ENCODE measurements at places on chromosomes 5 and 9.

DNA sequence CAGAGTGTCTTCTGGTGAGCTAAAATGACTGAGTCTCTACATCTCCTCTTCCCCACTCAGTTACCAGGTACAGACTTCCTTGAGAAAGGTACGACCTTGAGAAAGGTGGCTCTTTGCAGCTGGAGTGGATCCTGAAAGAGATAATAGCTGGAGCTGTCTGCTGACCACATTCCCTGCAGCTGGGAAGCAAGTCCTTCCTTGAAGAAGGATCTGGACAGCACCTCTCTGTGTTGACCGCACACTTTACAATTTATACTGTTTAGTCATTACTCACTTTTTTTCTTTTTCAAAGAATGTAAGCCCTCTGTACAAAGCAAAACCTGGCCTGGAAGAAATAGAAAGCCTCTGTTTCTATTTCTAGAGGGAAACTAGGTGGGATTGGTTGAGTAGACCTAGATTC is 148.8 kb downstream of the MACIR start:
- H3K27me3 ChIP-seq, result no peaks in the 10 kb centered on the region
- no peak overlapping the region for H3K4me3 ChIP-seq
- H3K27ac ChIP-seq, result no peak overlapping the region

DNA sequence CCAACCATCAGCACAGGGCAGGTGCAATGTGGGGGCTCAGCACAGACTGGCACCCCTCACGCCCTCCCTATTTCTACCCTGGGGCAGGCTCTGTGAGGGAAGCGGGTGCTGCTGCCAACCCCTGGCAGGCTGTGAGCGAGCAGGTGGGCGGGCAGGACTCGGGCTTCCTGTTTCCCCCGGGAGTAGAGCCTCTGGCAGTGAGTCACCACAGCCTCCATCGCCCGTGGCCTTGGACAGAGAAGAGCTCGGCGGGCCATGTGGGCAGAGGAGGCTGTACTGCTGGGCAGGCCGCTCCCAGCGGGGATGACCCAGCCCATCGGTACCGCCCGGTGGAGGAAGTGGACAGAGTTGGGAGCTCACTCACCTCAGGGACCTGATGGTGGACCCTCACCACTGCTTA is 16.6 kb downstream of the KCNT1 start:
- no peak overlapping the region for H3K4me3 ChIP-seq
- no peak for DNase-seq
- no peaks in the 10 kb centered on the region for H3K36me3 ChIP-seq
- no peaks in the 10 kb centered on the region for H3K27me3 ChIP-seq
- H3K27ac ChIP-seq, result no peak overlapping the region
- H3K4me1 ChIP-seq, result no peaks in the 10 kb centered on the region

DNA sequence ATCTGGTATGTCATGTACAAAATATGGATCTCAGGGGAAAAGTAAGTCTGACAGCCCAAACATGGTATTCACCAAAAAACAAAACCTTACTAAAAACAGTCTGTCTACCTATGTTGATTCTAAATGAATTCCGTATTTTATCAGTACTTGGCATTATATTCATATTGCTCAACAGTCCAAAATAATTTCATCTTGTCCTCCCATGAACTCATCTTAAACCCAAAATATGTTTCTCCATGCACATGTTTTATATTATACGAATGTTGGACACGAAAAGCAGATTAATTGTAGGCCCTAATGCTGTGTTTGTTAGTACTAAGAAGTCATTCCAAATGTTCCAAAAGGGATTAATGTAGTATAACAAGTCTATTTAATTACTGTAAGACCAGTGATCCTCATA is 20.1 kb downstream of the NFIB start:
- H3K4me3 ChIP-seq, result no peak overlapping the region
- H3K36me3 ChIP-seq, result no peaks in the 10 kb centered on the region
- DNase-seq, result no peak
- H3K27me3 ChIP-seq, result no peaks in the 10 kb centered on the region
- H3K27ac ChIP-seq, result peak overlapping the region; percentile 10

DNA sequence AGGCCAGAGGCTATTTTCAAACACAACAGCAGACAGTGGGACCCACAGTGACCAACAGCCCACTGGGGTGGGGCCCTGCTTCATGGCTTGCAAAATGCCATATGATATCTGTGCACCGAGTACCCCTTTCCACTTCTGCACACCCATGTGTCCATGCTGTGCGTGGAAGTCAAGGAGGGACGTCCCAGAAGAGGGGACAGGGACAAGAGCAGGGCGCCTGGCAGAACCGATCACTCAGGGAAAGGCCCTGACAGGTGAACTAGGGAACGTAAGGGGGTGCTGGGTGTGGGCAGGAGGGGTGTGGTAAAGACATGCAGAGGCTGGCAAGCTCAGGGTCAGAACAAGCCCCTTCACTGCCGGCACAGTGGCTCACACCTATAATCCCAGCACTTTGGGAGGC is 7.6 kb upstream of the TTLL11 start:
- no peaks in the 10 kb centered on the region for H3K27me3 ChIP-seq
- H3K4me3 ChIP-seq, result no peak overlapping the region
- no peaks in the 10 kb centered on the region for H3K4me1 ChIP-seq

GRCh38 chr5:104635227-104635626 is 1072.6 kb upstream of the NUDT12 start:
- DNase-seq, result no peak
- no peaks in the 10 kb centered on the region for H3K27me3 ChIP-seq

DNA sequence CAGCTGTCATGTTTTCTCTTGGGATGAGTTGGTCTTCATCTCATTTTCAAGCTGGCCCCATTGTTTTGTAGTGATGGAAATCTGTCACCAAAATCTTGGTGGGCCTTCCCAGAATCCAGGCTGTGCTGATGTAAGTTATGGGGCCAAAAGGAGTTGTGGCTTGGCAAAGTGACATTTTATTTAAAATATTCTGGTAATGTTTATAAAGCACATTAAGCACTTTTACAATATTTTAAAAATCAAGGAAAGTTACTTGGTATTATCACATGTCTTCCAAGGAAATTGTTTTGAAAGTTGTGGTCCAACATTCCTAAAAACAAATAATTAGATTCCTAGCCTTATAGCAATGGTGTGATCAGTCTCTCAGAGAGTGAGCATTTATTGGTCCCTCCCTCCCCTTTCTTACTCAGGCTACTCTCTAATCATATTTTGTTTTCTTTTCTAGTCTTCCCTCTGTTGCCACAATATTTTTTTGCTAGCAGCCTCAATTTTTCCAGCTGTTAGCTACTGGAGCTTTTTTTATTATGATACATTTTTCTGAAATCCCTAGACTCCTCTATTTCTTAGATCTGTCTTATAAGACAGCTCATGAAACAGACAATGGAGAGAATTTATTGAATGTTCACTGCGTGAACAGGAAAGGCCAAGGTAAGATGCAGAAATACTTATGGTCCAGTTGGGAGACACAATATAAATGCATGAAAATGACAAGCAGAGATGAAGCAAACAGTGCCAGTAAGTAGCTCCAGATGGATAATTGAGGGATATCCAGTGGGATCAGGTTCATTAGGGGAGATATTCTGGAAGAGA is 408.1 kb upstream of the ZNF608 start:
- H3K36me3 ChIP-seq, result no peaks in the 10 kb centered on the region

DNA sequence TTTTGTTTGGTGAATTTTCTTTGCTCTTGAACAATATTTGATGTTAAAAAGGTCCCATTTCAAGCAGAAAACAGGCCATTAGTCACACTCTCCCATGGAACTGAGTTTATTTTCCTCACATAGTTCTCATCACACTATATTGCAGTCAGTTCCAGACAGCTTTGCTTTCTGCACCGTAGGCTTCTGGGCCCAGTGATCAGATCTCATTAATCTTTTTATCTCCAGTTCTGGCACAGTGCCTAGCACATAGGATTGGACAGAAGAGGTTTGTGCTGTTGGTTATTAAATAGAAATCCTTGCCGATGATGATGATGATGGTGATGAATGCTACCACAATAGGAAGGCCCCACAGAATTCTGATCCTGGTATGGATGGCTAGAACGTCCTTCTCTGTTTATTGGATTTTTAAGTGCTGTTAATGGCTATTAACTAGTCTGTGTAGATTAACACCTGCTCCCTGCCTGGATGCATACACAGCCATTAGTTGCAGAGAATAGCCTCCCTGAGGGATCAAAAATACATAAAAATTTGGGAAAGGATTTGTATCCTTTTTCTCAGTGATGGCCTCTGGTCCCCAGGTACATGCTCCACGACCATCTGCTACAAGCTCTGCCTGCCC is 52.0 kb upstream of the NTRK2 start:
- H3K4me1 ChIP-seq, result no peaks in the 10 kb centered on the region
- no peaks in the 10 kb centered on the region for H3K36me3 ChIP-seq
- H3K27me3 ChIP-seq, result no peaks in the 10 kb centered on the region
- H3K27ac ChIP-seq, result no peak overlapping the region
- no peak for DNase-seq

DNA sequence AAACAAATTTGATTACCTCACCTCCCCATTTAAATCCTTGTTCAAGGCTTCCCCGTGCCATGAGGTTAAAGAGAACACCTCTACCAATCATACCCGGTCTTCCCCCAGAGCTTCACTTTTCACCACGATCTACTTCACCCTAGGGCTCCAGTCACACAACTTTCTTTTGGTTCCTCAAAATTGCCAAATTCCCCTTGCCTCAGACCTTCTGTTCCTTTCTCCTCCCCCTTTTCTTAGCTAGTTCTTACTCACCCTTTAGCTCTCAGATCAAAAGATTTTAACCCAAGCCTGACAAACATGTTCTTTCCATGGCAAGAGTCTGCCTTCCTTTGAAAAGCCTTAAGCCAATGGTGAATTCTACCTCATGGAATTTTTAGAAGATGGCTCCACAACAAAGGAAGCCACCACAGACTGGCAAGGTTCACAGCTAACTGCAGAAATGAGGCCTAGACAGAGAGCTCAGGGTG is 56.7 kb downstream of the MAPKAP1 start:
- no peaks in the 10 kb centered on the region for H3K27me3 ChIP-seq
- no peak for DNase-seq
- no peaks in the 10 kb centered on the region for H3K4me1 ChIP-seq
- no peaks in the 10 kb centered on the region for H3K36me3 ChIP-seq
- peak overlapping the region; percentile 42 for H3K27ac ChIP-seq

- H3K4me1 ChIP-seq, result no peaks in the 10 kb centered on the region
- no peak overlapping the region for H3K27ac ChIP-seq
- DNase-seq, result no peak
Measured at GRCh38 chr5:2020730-2021129, 138.0 kb upstream of the IRX4 start.

DNA sequence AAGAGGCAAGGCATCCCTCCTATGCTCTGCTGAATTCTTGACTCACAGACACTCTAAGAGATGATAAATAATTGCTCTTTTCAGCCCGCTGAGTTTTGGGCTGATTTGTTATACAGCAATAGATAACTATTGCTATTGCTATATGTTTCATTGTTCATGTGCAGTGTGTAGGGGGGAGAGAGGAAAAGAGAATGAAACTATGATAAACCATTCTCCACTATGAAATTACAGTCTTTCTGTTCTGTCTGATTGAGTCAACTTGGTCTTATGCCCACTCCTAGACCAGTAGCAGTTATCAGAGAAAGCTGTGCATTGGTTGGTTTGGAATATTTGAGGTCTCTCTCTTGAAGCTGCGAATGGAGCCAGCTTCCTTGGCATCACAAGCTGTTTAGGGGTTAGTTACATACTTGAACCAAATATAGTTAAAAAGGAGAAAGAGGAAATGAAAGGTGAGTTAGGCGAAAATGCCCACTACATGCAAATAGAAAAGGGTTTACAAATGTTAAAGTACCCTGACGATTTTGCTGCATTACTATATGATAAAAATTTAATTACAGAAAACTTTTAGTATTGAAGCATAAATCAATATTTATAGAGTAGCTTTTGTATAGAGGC is 136.3 kb upstream of the ACTBL2 start:
- H3K27ac ChIP-seq, result no peak overlapping the region
- no peak for DNase-seq
- no peak overlapping the region for H3K4me3 ChIP-seq
- H3K36me3 ChIP-seq, result no peaks in the 10 kb centered on the region
- no peaks in the 10 kb centered on the region for H3K27me3 ChIP-seq

- no peaks in the 10 kb centered on the region for H3K27me3 ChIP-seq
- H3K4me1 ChIP-seq, result peaks cover 8% of the 10 kb centered on the region
- no peak overlapping the region for H3K27ac ChIP-seq
- no peak for DNase-seq
Measured at GRCh38 chr5:59236986-59237385, 654.1 kb downstream of the RAB3C start.

DNA sequence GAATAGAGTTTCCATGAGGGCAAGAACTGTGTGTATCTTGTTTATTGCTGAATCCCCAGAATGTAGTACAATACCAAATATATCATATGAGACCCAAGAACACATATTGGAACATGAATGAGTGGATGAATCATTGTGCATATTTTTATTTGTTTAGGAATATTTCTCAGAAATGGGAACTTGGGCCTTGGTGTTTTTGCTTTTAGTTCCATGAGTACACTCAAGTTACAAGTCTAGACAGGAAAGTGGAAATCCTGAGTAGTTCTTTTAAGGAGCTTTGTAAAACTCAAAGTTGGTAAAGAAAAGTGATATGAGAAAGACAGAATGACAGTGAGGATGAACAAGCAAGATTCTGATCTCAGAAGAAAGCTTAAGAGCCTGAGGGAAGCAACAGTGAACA is 647.0 kb downstream of the EFNA5 start:
- H3K27me3 ChIP-seq, result no peaks in the 10 kb centered on the region
- no peak overlapping the region for H3K4me3 ChIP-seq
- H3K27ac ChIP-seq, result no peak overlapping the region

- H3K4me3 ChIP-seq, result peak overlapping the region; percentile 79
- H3K27ac ChIP-seq, result peak overlapping the region; percentile 96
- no peaks in the 10 kb centered on the region for H3K27me3 ChIP-seq
- H3K4me1 ChIP-seq, result peaks cover 46% of the 10 kb centered on the region
- H3K36me3 ChIP-seq, result no peaks in the 10 kb centered on the region
- DNase-seq, result no peak
Measured at GRCh38 chr9:93134740-93135444, 841 bp upstream of the NINJ1 start.

- H3K36me3 ChIP-seq, result peaks cover 31% of the 10 kb centered on the region
- DNase-seq, result no peak
- H3K4me1 ChIP-seq, result no peaks in the 10 kb centered on the region
- H3K4me3 ChIP-seq, result no peak overlapping the region
Measured at GRCh38 chr9:98778711-98779530, 17.4 kb downstream of the ANKS6 start.

GRCh38 chr9:124238546-124239140 is 19.1 kb upstream of the NEK6 start:
- no peak overlapping the region for H3K27ac ChIP-seq
- H3K4me3 ChIP-seq, result no peak overlapping the region
- H3K27me3 ChIP-seq, result no peaks in the 10 kb centered on the region
- no peaks in the 10 kb centered on the region for H3K36me3 ChIP-seq
- no peak for DNase-seq

GRCh38 chr5:172444110-172444510 is 10.2 kb downstream of the SH3PXD2B start:
- H3K36me3 ChIP-seq, result no peaks in the 10 kb centered on the region
- H3K27ac ChIP-seq, result peak overlapping the region; percentile 61
- no peak overlapping the region for H3K4me3 ChIP-seq
- no peak for DNase-seq
- H3K27me3 ChIP-seq, result no peaks in the 10 kb centered on the region
- peaks cover 58% of the 10 kb centered on the region for H3K4me1 ChIP-seq

Data from thoracic aorta (tissue), 2 donors.